Kidney (tissue), 22 donors: ENCODE measurements at places on chromosomes 5 and 9. TPM values are rescaled to one million over a fixed set of nuclear protein-coding genes. Genes with fewer than 3 reads are reported as not detected.

The ZNF300 gene
- total RNA-seq = 6.5 TPM

DNA sequence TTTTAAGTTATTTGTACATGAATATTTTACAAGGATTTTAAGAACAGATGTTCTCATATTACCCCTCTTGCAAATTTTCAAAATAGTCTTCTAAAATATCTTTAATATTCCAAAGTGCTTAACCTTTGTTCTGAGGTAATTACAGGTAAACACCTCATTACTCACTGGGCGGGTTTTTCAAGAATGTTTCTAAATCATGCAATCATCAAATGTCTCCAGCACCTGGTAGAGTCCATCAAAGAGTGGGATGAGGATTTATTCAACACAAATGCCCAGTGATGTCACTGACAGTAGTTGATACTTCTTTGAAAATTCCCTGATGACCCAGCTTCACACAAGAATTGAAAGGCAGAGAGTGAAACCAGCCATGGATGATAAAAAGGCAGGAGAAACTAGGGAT, 114.4 kb downstream of the SEC61B start:
- DNase-seq = no peak

DNA sequence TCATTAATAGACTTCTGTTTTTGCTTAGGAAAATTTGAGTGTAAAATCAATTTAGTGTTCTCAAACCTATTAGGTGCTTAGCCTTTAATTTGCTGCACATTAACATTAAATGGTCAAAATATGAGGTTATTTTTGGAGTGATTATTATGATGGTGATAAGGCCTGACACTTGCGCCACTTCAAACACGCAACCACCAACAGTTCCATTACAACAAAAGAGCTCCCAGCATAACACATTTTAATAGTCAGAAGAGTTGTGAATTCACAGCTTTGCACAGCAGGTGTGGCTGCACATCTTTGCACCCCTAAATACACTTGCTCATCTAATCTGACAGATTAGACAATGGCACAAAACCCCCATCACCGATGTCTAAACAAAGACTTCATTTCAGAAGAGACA, 940.7 kb downstream of the NR2F1-AS1 start:
- no peak for DNase-seq

- DNase-seq = no peak
Observed at GRCh38 chr9:116674210-116674980, 12.7 kb upstream of the TRIM32 start.

GRCh38 chr5:136814619-136815378, 449.5 kb upstream of the TRPC7 start:
- DNase-seq = no peak

DNA sequence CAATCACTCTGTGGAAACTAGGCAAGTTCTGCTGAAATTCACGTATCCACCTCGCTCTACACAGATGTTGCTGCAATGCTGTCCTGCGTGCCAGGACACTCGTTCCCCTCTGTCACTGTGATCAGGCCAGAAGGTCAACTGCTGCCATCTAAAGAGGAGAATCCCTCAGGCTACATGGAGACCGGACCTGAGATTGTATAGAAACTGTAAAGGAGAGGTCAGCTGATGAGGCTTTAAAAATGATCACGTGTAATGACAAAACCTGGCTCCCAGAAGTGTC, 80.1 kb downstream of the PRRT1B start:
- no peak for DNase-seq
